ENCODE measurements at places on chromosomes 2 and 18.

GRCh38 chr2:232117413-232117812 lies 155.9 kb downstream of the DIS3L2 start:
- no peak for DNase-seq

DNA sequence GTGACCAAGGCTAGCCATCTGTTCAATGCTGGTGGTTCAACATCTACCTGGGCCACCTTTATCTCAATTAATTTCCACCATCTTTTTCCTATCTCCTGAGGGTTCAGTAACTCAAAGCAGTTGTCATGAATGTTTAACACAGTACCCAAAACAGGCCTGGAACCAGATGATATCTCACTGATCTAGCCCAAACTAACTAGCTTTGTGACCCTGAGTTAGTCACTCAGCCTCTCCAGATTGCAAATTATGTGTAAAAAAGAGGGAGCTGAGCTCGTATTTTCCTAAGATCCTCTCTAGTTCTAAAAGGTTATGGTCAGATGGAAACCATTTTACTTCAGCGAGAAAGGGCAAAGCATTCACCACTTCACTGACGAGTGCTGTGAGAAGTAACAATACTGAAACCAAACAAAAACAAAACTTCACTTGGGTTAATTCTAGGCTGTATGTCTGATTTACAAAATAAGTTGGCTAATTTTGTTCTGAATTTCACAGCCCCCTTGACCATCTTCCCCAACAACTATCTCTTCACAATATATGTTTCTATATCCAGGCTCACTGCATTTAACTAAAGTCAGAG lies 14.8 kb downstream of the SPRED2 start:
- DNase-seq: no peak

DNA sequence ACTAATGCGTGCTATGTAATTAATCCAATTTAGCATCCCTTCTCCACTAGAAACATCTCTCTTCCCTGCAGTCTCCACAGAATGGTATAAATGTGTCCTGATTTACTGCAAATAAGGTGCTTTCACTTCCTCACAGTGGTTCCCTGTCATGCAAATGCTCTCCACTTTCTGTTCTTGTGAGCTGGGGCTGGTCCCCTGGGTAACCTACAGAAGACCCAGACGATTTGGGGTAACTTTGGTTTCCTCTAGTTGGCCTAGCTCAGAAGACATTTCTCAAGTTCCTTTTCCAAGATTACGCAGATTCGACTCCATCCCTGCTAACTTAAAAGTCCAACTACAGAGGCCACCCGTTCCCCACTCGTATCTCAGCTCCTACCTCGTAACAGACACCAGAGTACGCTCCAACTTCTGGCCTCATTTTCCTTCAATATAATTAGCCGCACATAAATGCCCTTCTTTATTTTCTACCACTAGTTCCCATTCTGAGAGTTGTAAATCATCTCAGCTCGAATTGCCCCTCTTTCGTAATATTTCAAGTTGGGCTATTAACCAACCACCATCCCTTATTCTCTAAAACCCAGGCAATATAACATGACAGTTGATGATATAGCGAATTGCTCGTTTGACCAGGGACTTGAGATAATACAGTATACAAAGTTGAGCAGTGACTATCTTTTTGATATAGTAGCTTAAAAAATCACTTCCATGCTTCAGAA lies 28.8 kb upstream of the NEDD4L start:
- no peak for DNase-seq

- no peak for DNase-seq
These were observed 237.5 kb downstream of the TWIST2 start for GRCh38 chr2:239085201-239085992.

- no peak for DNase-seq
These were observed 541.5 kb upstream of the NETO1 start for GRCh38 chr18:73409242-73409641.

GRCh38 chr2:112783187-112783714 lies 1.0 kb downstream of the IL1A start:
- DNase-seq: no peak

DNA sequence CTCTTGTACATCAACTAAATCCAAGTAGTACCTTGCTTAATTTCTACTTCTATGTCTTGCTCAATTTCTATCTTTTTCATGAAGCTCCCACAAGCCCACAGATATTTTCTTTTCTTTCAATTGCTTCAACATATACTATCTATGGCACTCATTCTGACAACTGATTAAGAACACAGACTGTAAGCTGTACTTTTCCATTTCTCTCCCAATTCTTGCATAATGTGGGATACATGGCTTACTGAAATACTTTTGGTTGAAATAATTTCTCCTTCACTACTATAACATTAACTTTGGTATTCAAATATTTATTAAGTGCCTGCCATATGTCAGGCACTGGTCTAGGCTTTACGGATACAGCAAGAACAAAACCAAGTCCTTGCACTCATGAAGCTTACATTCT lies 84.8 kb downstream of the GORASP2 start:
- no peak for DNase-seq

DNA sequence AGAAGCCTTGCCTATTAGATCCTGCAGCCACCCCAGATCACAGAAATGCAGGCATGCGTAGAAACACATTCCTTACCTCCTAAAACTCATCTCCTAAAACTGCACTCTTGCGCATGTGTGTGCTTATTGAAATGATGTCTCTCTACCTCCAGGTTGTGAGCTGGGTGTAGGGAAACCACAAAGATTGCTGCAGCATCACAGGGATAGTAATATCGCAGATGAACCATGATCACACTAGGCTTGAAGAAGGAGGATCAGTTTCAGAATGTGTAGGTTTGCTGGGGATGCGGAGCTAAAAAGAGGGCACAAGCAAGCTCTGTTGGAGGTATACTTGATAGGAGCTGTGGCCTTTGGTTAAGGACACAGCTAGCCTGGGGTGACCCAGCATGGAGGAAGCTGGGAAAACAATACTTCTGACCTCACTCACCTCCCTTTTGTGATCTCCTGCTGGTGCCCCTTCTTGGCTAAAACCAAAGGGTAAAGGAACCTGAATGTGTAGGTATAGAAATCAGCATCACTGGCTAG lies 118.8 kb downstream of the SETBP1 start:
- DNase-seq: no peak

GRCh38 chr2:146544701-146545100 lies 1300.1 kb upstream of the ACVR2A start:
- no peak for DNase-seq

GRCh38 chr18:44693030-44693784 lies 12.5 kb downstream of the SETBP1 start:
- DNase-seq: no peak

DNA sequence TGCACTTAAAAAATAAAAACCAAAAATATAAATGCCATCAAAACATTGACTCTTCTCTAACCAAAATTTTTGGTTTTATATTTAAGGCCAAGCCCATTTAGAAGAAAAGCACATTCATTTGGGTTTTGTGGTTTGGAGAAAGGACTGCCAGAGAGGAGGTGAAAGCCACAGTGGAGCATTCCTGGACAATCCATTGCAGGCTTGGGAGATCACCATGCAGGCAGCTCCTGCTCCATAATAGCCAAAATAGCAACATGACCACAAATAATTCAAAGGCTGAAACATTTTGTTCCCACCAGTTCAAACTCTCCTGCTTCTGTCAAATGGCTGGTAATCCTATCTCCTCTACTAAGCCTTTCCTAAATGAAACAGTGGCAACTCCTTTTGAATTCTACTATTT lies 73.5 kb downstream of the GALNT3 start:
- no peak for DNase-seq

- no peak for DNase-seq
These were observed 112.8 kb downstream of the ZNF521 start for GRCh38 chr18:25239151-25239550.

- no peak for DNase-seq
These were observed 80.2 kb downstream of the EFEMP1 start for GRCh38 chr2:55843096-55843993.

GRCh38 chr2:200159357-200159707 lies 147.2 kb upstream of the SPATS2L start:
- no peak for DNase-seq

GRCh38 chr2:955829-956731 lies 5.4 kb downstream of the SNTG2 start:
- no peak for DNase-seq

GRCh38 chr2:241852981-241853631 lies 5.6 kb downstream of the PDCD1 start:
- DNase-seq: no peak

DNA sequence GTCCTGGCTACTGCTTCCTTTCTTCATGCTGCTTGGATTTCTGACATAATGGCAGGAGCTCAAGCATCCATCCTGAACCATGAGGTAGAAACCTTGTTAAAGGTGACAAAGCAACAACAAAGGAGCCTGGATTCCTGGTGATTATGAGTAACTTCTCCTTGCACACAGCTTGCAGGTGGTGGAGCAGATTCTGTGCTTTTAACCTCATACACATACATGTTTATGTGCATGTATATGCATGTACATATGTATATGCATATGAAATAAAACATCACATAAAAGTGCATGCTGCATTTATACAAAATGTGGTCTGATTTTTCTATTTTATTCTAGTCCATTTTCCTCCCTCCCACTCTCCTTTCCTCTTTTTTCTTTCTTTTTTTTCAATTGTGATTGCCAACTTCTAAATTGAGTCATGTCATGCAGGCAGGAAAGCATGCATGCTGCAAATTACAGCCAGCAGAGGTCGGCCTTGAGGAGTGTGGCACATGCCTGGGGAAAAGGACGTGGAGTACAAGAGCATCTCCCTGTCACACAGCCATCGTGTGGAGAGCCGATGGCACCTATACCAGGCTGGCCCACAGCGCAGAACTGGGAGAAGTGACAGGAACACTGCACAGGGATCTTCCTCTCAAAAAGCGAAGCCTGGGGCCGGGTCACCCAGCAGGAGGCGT lies 17.9 kb downstream of the LCT start:
- no peak for DNase-seq

DNA sequence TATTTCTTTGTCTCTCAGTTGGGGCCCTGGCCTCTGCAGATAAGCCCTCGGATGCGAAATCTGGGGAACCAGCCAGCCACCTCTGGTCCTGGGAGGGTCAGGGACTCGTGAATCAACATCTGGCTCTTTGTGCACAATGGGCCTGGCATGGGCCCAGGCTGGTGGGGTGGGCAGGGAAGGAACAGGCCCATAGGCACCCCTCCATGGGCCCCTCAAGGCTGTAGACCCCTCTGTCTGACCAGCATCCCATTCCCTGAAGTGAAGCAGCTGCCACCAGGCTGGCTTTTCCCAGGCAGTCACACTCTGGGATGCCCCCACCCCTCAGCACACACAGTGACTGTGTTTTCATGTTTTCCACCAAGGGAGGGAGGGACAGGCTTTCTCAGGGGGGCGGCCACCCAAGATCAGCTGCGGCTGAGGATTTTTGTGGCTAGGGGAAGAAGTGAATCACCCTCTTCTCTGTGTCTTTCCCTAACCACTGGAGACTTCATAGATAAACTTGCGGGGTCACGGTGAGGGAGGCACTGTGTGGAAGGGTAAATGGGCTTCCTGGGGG lies 166.0 kb downstream of the AGAP1 start:
- no peak for DNase-seq

DNA sequence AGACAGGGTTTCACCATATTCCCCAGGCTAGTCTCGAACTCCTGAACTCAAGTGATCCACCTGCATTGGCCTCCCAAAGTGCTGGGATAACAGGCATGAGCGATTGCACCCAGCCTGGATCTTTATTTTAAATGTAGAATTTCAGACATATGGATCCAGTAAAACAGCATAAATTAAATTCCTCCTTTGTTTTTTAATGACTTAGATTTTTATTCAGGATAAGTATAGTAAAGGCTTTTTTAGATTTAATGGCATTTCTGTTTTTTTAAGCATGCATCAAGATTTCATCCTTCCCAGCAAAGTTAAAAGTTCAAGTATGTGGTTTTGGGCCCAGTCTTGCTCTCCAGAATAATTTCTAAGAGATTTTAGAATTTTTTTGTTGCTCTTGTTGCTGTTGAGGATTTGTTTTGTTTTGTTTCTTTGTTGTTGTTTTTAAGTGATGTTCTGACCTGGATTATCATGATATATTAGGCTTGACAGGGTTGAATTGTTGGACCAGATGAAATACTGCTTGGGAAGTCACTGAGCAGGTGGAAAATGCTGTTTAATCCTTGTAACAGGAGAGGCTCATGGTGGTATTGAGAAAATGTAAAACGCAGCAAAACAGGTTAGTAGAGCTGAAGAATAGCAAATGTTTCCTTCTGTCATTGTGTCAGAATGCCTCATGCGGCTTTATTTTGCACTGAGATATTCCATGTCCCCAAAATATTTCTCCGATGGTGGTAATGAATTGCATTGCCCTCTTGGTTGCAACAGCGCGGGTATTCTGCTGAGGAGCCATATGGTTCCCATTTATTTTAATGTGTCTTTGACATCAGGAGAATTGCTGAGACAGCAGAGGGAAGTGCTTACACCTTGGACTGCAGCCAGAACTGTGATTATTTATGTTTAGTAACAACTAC lies 147.9 kb downstream of the GALNT3 start:
- DNase-seq: no peak

- no peak for DNase-seq
These were observed 1.7 kb downstream of the SP140 start for GRCh38 chr2:230227216-230227615.

DNA sequence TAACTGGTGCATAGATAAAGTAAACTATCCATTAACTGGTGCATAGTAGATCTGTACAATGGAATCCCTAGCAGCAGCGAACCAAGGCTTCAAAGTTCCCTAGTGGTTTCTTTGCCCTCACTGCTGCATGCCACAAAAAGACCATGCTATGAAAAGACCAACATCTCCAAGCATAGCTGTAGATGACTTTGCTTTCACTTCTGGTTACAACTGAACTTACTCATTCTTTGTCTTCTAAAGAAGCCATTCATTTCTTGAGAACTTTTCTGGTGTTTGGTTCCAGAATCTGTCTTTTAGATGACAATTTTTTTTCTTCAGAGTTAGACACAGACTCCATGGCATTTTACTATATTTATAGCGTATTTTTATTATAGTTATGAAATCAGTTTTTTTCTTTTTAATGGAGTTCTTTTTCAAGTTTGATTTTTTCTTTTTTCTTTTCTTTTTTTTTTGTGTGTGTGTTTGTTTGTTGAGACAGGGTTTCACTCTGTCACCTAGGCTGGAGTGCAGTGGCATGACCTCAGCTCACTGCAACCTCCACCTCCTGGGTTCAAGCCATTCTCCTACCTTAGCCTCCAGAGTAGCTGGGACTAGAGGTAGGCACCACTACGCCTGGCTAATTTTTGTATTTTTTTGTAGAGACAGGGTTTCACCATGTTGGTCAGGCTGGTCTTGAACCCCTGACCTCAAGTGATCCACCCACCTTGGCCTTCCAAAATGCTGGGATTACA lies 63.6 kb downstream of the SLC35F5 start:
- no peak for DNase-seq

GRCh38 chr2:19358242-19359020 lies at the start of gene OSR1:
Gene OSR1 (minus strand): TSS chr2:19358623. CDS start chr2:19353805, 4,818 bp downstream.
- DNase-seq: no peak

DNA sequence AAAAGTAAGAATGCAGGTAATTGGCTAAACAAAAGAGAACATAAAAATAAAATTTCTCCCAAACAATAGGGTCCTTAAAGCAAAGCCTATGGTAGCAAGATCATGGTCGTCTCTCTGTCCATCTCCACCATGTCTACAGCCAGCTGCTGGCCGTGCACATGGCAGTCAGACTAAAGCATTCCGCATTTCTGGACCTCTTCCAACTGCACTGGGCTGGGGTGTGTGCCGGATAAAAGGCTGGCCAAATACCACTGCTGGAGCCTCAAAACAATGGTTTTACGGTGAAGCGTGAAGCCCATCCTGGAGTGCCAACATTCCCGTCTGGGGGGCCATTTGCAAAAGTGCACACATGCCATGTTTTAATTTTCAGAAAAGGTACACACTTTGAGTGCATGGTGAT lies 74.8 kb upstream of the PIEZO2 start:
- no peak for DNase-seq

Measured in substantia nigra (tissue), 51 donors.